GM19239 (cell line): ENCODE measurements at places on chromosomes 5 and 9.

- DNase-seq = no peak
Measured at GRCh38 chr9:104675611-104676010, 18.7 kb upstream of the OR13D1 start.

DNA sequence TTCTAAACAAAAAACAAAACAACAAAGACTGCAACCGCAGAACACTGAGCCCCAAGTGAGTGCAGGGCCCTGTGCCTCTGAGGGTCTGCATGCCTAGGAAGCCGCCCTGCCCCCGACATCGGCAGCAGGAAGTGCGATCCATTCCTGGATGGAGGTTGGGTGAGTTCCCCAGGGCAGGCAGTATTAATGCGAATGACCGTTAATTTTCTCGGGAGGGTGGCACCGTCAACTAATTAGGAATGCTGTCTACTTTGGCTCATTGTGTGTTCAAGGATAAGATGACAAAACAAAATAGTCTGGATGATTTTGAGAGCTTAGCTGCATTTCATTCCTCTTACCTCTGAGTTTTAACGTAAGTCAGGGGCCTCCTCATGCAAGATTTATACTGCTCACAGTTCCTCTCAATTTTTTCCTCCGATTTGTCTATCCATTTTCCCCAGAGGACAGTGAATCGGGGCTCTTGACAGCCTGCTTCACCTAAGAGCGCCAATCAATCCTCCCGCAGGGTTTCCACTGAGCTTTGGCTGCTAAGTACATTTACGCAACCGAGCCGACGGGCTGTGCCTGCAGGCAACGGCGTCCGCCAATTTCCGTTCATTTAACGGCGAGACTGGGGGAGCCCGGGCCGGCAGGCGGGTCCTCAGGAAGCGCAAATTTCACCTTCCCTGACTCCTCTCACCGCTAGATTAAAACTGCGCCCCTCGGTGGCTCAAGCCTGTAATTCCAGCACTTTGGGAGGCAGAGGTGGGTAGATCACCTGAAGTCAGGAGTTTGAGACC is 2.9 kb upstream of the NXNL2 start:
- no peak for DNase-seq

- no peak for DNase-seq
Measured at GRCh38 chr9:96071815-96072124, 196.3 kb downstream of the ERCC6L2 start.

DNA sequence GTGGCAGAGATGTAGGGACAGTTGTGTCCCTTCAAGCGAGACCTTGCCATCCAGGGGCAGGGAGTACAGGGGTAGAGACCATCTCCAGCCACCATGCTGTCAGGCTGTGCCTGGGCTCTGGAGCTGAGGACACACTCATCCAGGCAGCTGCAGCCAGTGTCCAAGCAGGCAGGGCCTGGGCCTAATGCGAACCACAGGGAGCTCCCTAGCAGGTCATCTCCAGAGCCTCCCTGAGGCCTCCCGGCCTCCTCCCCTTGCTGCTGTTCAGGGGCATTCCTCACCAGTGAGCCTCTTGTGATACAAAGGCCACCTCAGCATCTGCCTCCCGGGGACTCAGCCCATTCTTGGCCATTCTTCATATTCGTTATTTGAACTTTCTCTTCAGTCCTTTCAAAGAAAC is 35.0 kb downstream of the TPPP start:
- no peak for DNase-seq

GRCh38 chr9:134392900-134393299 is 66.6 kb downstream of the RXRA start:
- DNase-seq = no peak

GRCh38 chr5:59893429-59894227 is at the start of gene PDE4D:
PDE4D (minus strand) TSS chr5:59893726.
- no peak for DNase-seq

DNA sequence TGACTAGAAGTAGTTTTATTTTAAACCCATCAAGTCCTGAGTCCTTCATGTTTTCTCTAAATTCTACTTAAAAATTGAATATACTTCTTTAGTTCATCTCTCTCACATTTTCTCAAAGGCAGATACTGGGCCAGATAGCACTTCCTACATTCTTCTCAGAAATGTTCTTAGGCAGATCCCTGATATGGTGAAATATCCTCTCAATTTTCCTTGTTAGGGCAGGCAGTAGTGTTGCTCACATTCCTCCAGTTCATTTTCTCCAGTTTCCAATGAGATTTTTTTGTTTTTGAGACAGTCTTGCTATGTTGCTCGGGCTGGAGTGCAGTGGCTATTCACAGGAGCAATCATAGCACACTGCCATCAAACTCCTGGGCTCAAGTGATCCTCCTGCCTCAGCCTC is 5.7 kb downstream of the GCNT1 start:
- no peak for DNase-seq

DNA sequence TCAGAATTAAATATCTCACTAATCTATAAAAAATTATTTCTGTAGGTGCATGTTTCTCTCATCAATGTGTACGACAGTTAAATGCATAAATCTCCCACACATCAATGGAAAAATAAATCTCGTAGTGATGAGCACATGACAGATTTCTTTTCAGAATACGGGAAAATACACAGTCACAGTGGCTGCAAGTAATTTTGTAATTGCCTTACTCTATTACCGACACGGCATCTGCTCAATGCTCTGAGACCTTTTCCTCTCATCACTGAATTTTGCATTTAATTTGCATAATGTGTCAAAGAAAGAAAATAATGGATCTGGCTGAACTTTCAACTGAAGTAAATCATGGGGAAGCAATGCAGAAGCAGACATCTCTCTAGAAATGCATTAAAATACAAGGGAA is 37.2 kb downstream of the PDE4D start:
- no peak for DNase-seq

- no peak for DNase-seq
Measured at GRCh38 chr9:104906441-104907277, 21.3 kb downstream of the ABCA1 start.

DNA sequence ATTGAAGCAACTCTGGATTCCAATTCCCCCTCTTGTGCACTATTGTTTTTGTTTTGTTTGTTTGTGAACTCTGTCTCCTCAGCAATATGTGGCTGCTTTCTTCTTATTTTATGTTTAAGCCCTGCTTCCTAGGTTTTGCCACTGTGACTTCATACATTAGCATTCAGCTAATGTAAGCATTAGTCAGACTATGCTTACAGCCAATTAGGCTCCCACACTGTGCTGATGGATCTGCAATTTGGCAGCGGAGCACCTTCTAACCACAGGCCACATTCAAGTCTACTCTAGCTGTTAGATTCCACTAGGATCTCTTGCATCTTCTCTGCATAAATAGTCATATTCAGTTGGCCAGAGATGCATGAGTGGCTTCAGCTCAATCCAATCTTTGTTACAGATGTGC is 9.6 kb upstream of the BICD2 start:
- DNase-seq = no peak

DNA sequence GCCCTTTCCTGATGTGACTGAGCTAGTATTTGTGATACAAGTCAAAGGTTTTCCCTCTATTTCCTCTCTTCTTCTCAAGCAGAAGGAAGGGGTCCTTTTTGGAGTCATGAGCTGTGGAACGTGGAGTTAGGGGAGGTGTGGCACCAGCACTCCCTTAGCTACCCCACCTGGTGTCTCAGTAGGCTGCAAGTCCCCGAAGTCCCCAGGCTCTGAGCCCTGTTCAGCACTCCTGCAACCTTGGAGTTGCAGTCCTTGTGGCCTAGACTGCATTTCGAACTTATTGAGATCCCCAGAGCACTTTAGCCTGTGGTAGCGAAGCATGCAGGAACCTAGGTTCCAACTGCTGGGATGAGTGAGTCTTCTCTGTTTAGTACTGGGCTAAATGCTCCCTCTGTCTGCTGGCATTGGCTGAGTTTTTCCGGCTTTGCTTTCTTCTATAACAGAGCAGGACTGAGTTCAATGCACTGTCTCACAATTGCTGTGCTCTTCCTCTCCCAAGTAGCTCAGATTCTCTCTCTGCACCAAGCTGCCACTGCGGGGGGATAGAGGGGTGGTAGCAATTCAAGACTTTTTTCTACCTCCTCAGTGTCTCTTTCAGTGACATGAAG is 600.7 kb upstream of the CDH9 start:
- DNase-seq = no peak

DNA sequence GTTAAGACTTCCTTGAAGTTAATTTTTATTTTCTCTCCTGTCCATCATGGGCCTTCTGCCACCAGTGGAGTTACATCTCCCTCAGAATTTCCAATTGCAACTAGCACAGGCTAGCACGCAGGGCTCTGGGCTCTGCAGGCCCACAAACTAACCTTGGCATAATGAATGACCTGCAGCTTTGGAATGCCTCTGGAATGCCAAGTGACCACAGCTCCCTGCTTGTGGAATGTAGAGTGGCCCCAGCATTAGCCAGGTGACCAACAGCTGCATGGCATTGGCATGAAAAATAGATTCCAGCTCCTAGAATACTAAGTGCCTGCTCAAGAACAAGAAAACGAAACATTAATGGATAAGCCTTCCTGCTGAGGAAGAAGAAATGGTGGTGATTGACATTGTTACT is 726.1 kb downstream of the BRINP1 start:
- DNase-seq = no peak

DNA sequence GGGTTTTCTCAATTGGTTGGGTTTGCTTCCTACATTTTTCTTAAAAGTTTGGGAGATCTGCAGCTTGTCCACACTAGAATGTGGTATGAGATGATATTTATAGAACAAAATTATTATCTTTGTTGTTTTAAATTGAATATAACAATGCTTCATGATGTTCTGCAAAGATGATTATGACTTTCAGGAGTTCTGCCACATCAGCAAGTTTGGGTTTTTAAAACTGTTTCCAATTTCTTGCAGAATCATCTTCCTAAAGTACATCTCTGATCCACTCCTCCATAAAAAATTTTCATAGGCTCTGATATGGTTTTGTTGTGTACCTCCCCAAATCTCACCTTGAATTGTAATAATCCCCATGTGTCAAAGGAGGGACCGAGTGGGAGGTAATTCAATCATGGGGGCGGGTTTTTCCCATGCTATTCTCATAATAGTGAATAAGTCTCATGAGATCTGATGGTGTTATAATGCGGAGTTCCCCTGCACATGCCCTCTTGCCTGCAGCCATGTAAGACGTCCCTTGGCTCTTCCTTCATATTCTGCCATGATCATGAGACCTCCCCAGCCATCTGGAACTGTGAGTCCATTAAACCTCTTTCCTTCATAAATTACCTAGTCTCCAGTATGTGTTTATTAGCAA is 119.1 kb upstream of the PTGER4 start:
- DNase-seq = no peak

- DNase-seq = no peak
Measured at GRCh38 chr5:21623831-21624230, 1229.3 kb downstream of the CDH12 start.

- no peak for DNase-seq
Measured at GRCh38 chr5:88824892-88825583, 57.9 kb downstream of the MEF2C start.

DNA sequence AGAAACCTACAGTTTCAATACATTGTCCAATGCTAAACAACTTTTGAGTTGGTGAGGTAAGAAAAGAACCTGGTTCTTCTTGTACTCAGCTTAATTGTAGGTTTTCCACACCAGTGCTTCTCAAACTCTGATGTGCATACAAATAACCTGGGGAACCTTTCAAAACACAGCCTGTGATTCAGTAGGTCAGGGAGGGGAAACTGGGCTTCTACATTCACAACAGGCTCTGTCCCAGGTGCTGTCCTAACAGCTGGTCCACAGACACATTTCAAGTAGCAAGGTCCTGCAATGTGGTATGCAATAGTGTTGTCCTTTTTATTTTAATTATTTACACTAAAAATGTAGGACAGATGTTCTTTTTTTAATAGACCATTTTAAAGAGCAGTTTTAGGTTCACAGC is 47.4 kb upstream of the SNCAIP start:
- DNase-seq = no peak

- DNase-seq = no peak
Measured at GRCh38 chr5:68333649-68334552, 118.3 kb downstream of the PIK3R1 start.

- no peak for DNase-seq
Measured at GRCh38 chr9:92564504-92564903, 28.7 kb upstream of the ECM2 start.

DNA sequence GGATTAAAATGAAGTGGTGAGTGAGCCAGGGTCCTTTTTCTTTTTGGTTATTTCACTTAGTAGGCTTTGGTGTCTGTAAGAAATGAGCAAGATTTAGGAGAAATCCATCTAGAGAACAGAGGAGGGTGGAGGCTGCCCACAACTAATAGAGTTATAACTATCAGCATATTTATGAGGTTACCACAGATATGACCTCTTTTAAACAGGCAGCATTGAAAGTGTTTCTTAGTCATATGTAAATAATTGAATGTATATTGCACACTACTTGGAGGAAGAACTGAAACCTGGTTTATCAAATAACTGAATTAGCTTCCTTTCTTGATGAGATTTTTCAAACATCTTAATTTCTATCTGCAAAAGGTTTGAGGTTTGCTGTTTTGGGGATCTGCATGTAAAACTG is 483.1 kb upstream of the PIK3R1 start:
- DNase-seq = no peak

GRCh38 chr5:172113036-172113435 is 75.0 kb downstream of the STK10 start:
- DNase-seq = no peak

DNA sequence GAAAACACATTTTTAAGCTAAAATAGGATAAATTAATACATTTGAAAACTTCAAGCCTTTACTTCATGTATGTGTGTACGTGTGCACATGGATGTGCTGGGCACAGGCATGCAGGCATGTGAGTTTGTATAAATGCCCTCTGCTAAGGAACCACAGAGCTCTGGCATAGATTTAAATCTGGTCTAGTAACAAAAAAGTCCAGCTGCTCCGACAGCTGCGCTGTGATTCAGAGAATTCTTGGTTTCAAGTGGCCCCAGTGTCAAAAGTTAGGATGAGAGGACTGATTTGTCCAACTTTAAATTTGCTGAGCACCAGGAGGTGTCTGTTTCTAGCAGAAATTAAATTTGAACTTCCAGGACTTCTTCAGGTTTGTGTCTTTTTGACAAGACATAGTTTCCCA is 203.7 kb upstream of the TUT7 start:
- no peak for DNase-seq

- DNase-seq = no peak
Measured at GRCh38 chr5:69033690-69034089, 60.1 kb upstream of the SLC30A5 start.

- DNase-seq = no peak
Measured at GRCh38 chr5:75951158-75951557, 132.0 kb upstream of the SV2C start.

DNA sequence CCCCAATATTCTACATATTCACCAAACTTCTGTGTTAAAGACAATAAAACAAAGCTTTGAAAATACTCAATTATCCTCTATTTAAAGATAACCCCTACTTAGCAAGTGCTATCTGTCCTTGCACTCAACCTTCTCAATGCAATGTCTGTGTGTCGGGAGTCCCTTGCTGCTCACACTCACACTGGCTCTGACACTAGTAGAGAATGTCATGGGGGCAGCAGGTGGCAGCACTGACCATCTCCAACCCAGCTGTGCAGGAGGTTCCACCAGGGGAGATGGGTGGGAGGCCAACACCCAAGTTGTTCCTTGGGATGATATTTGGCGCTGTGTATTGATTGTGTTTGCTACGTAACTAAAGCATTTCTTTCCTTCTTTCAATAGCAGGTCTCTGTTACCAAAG is 59.4 kb upstream of the SIMC1 start:
- no peak for DNase-seq

GRCh38 chr9:128099231-128099931 is 28.1 kb downstream of the PTGES2 start:
- no peak for DNase-seq

GRCh38 chr5:128858995-128859394 is 106.3 kb upstream of the SLC27A6 start:
- DNase-seq = no peak

- no peak for DNase-seq
Measured at GRCh38 chr5:21862986-21863385, 990.2 kb downstream of the CDH12 start.
